WTC11 (cell line): ENCODE measurements at places on chromosomes 2 and 18.

DNA sequence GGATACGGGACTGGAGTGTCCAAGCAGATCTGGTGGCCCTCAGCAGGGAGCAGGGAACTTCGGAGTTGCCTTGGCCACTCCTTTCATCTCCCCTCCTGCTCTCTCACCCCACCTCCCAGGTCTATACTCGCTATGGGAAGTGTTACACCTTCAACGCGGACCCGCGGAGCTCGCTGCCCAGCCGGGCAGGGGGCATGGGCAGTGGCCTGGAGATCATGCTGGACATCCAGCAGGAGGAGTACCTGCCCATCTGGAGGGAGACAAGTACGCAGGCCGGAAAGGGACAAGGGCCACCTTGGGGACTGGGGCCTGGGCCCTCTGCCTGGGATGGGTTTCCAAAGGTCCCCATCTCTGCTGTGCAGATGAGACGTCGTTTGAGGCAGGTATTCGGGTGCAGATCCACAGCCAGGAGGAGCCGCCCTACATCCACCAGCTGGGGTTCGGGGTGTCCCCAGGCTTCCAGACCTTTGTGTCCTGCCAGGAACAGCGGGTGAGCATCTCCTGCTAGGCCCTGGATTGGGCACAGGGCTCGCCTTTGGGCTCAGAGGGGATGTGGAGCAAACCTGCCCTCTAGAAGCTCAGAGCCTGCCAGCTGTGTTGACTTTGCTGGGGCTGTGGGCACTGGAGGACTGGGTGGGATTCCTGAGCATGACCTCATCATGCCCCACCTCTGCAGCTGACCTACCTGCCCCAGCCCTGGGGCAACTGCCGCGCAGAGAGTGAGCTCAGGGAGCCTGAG is 11.8 kb downstream of the CHPF start:
- DNase-seq, result no peak

GRCh38 chr2:49241501-49241900 is 87.2 kb upstream of the FSHR start:
- DNase-seq, result no peak

- no peak for DNase-seq
These were observed 33.5 kb downstream of the CENPO start for GRCh38 chr2:24826773-24827145.

DNA sequence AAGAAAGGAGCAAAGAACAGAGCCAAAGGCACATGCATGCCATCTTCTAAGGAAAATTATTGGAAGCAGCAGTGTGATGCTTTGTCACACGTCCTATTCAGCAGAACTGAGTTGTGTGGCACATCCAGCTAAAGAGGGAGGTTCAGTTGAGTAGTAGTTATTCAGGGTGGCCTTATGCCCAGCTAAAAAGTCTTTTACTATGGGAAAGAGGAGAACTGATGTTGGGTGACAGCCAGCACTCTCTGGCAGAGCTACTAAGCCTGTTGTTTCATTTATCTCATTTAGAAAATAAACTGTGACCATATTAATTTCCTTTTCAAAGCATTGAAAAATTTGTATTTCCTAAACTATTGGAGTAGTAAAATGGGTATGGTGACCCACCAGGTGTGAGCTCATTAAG is 18.5 kb downstream of the ITGA6 start:
- no peak for DNase-seq

GRCh38 chr2:29024882-29025430 is 43.9 kb downstream of the TOGARAM2 start:
- no peak for DNase-seq

GRCh38 chr2:220697011-220697410 is 875.1 kb downstream of the EPHA4 start:
- DNase-seq, result no peak

DNA sequence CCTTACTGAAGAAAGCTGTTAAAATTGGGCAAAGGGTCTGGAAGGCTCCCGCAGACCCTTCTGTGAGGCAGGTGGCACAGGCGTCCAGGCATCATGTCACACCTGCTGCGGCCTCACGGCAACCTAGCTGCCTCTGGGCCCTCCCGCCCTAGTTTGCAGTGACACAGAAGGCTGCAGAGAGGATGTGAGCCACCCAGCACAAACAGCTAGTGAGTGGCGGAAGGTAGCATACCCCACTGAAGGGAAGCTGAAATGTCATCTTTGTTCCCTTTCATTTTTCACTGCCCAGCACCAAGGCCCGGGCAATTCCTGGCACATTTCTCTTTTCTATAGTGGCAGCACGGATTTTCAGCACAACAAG is 53.8 kb downstream of the TRAPPC12 start:
- no peak for DNase-seq

DNA sequence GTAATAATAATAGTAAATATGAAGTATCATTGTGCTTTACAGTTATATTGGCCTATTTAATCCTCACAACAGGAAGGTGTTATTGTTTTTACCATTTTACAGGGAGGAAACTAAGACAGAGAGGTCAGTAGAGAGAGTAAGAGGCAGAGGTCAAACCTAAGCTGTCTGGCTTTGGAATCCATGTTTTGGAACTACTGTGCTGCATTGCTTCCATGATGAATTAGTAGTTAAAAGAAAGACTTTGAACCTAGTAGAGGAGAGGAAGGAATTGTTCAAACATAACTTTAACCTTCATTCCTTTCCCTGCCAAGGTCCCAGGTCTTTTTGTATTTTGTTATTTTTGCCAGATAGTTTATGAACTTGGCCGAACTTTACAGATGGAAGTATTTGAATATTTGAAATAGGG is 80.9 kb downstream of the PHLPP1 start:
- DNase-seq, result no peak

- no peak for DNase-seq
These were observed 15.1 kb downstream of the MFF start for GRCh38 chr2:227340106-227340505.

- DNase-seq, result no peak
These were observed 2.3 kb downstream of the ATP6V1B1 start for GRCh38 chr2:70937866-70938585.

GRCh38 chr18:36811955-36812354 is 16.8 kb downstream of the TPGS2 start:
- DNase-seq, result no peak

DNA sequence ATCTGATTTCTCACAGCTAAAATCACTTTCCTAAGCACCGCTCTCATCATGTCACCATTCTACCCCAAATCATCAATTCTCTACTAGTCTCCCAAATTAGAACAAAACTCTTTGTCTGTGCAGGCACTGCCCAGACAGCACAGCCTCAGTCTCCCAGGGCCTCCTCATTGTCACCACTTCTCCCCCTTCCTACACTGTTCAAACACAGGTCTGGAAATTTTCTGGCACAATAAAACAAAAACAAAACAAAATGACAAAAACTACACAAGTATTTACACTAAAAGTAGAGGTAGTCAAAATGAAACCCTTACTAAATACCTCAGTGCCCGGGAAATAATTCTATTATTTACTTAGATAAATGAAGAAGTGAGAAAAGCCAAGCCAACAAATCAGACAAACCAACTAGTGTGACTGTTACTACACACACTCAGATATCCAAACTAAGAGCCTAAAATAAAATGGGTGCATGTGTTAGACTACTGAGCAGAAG is 156.2 kb upstream of the DNMT3A start:
- DNase-seq, result no peak
